T-helper 2 cell treated with Interferon-gamma antibody and Interleukin-4, amounts not matched to agents 5 μg/mL and 100 μg/mL, for 36 hours (primary cell): ENCODE measurements at places on chromosomes 11 and 22.

- H3K36me3 ChIP-seq = no peaks in the 10 kb centered on the region
- H3K4me3 ChIP-seq = no peak overlapping the region
- no peak for DNase-seq
- peaks cover 2% of the 10 kb centered on the region for H3K4me1 ChIP-seq
Observed at GRCh38 chr11:74470526-74470925, 3.2 kb upstream of the KCNE3 start.

DNA sequence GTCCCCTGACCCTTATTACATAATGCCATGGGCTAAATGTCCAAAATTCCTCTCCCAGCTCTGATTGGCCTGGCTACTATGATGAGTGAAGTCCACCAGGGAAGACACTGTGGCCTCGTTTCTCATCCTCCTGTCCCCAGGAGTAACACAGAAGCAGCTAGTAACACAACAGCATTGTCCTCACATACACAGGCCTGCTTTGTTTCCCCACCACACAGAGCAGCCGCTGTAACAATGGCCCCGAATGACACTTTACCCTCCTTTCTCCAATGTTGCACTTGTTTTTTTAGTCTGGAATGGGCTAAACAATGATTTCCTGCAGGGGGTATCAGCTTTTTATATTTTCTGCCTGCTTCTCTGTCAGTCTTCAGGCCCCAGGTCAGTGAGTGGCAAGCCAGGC lies at the start of gene PRR5L:
Gene PRR5L (plus strand): TSS at position 363 of the 400 bp plus-strand sequence. CDS start 104,834 bp downstream, outside the sequence.
- peaks cover 6% of the 10 kb centered on the region for H3K27me3 ChIP-seq
- DNase-seq = no peak
- H3K4me3 ChIP-seq = no peak within 1 kb of the TSS
- H3K27ac ChIP-seq = no peak within 1 kb of the TSS
- H3K4me1 ChIP-seq = no peaks in the 10 kb centered on the region

DNA sequence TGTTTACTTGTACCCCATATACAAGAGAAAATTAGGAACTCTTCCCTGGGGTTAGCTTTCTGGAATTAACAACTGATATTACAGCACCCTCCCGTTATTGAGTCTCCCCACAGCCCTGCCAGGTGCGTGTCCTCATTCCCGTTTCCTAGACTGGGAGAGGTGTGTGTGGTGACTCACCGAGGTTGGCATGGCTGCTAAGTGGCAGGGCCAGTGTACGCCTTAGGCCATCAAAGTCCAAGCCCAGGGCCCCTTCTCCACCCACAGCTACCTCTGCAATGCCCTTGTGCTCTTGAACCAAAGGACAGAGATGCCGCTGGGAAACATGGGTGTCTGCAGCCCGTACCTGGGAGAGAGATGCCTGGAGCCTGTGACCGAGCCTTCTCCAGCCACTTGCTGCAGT lies 12.3 kb downstream of the IFT27 start:
- H3K4me1 ChIP-seq = no peaks in the 10 kb centered on the region
- no peak overlapping the region for H3K27ac ChIP-seq
- no peaks in the 10 kb centered on the region for H3K36me3 ChIP-seq
- no peak for DNase-seq
- H3K27me3 ChIP-seq = no peaks in the 10 kb centered on the region
- no peak overlapping the region for H3K4me3 ChIP-seq

DNA sequence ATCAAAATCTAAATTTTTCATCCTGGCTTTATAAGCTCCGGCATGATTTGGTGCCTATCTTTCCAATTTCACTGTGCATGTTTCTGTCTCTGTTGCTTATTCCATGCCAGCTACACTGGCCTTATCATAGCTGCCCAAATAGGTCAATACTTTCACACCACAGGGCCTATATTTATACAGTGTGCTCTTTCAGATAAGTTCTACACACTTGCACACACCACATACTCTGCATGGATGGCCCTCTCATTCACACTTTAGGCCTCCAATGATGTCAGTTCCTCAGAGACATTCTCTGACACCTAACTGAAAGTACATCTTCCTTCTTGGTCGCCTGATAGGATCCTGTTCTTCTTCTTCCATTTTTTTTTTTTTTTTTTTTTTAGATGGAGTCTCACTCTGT lies 7.0 kb downstream of the ALG8 start:
- no peak overlapping the region for H3K27ac ChIP-seq
- peaks cover 30% of the 10 kb centered on the region for H3K36me3 ChIP-seq
- H3K27me3 ChIP-seq = no peaks in the 10 kb centered on the region
- H3K4me3 ChIP-seq = no peak overlapping the region

DNA sequence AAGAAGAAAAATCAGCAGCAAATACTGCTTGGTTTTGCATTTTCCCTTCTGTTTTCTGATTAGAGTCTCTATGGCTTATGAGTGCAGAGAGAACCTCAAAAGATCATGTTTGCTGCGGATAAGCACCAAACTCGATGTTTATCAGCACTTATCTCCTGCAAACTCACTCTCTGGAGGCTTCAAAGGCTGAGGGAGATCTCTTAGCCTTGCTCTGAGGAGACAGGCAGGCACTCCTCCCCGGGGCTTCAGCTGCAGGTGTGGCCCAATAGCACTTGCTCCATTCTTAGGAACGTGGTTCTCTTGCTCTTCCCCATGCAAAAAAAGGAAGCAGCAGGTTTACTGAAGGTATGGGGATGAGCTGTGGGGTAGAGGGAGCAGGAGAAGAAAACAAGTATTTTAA lies 45.1 kb downstream of the FLI1 start:
- H3K4me3 ChIP-seq = peak overlapping the region; percentile 72
- peak overlapping the region; percentile 80 for H3K27ac ChIP-seq
- H3K27me3 ChIP-seq = no peaks in the 10 kb centered on the region
- peaks cover 44% of the 10 kb centered on the region for H3K36me3 ChIP-seq

GRCh38 chr11:126317756-126318573 lies 14.1 kb downstream of the DCPS start:
- H3K27ac ChIP-seq = peak overlapping the region; percentile 82
- H3K27me3 ChIP-seq = no peaks in the 10 kb centered on the region
- peak; percentile 12 for DNase-seq

GRCh38 chr11:14653090-14653489 lies 9.5 kb downstream of the PDE3B start:
- H3K27ac ChIP-seq = no peak overlapping the region
- H3K36me3 ChIP-seq = peaks cover 86% of the 10 kb centered on the region
- H3K4me3 ChIP-seq = no peak overlapping the region
- no peaks in the 10 kb centered on the region for H3K27me3 ChIP-seq
- H3K4me1 ChIP-seq = peaks cover 54% of the 10 kb centered on the region
- no peak for DNase-seq

- H3K4me3 ChIP-seq = no peak overlapping the region
- no peak for DNase-seq
Observed at GRCh38 chr11:77515483-77515882, 41.6 kb upstream of the PAK1 start.

- H3K4me3 ChIP-seq = no peak overlapping the region
- peaks cover 19% of the 10 kb centered on the region for H3K36me3 ChIP-seq
- no peak overlapping the region for H3K27ac ChIP-seq
- no peaks in the 10 kb centered on the region for H3K4me1 ChIP-seq
- no peaks in the 10 kb centered on the region for H3K27me3 ChIP-seq
Observed at GRCh38 chr11:77851503-77851902, 30.6 kb downstream of the AAMDC start.

DNA sequence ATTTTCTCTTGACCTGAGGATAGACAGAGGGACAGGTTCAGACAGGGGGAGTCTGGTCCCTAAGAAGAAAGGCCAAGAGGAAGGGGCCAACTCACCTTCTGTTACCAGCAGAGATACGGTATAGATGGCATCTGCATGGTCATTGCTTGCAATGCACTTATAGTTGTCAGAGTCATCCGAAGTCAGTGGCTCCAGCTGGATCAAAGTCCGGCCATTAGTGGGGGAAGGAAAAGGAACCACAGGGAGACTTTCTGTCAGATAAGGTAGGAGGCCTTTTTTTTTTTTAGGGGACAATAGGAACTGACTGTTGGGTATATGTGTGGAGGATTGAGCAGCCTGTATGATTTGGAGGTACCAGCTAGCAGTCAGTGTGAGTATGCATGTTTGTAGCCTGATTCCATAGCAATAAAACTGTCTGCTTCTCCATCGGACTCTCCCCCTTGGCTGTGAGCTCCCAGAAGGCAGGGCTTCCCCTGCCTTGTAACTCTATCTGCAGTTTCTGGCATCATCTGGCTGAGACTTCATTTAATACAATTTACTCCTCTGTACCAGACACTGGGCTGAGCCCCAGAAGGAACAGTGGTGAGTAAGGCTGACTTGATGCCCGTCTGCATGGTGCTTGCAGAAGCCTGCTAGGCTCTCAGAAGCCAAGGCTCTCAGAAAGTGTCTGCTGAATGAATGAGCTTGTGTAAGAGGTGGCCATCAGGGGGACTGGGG lies 5.7 kb downstream of the IGSF22 start:
- H3K4me1 ChIP-seq = peaks cover 6% of the 10 kb centered on the region
- H3K4me3 ChIP-seq = peak overlapping the region; percentile 91
- DNase-seq = no peak
- peaks cover 21% of the 10 kb centered on the region for H3K27me3 ChIP-seq
- no peak overlapping the region for H3K27ac ChIP-seq

- no peaks in the 10 kb centered on the region for H3K36me3 ChIP-seq
- H3K4me3 ChIP-seq = peak overlapping the region; percentile 50
- no peak overlapping the region for H3K27ac ChIP-seq
- H3K27me3 ChIP-seq = peaks cover 81% of the 10 kb centered on the region
Observed at GRCh38 chr11:20597154-20597679, 2.2 kb upstream of the SLC6A5 start.

DNA sequence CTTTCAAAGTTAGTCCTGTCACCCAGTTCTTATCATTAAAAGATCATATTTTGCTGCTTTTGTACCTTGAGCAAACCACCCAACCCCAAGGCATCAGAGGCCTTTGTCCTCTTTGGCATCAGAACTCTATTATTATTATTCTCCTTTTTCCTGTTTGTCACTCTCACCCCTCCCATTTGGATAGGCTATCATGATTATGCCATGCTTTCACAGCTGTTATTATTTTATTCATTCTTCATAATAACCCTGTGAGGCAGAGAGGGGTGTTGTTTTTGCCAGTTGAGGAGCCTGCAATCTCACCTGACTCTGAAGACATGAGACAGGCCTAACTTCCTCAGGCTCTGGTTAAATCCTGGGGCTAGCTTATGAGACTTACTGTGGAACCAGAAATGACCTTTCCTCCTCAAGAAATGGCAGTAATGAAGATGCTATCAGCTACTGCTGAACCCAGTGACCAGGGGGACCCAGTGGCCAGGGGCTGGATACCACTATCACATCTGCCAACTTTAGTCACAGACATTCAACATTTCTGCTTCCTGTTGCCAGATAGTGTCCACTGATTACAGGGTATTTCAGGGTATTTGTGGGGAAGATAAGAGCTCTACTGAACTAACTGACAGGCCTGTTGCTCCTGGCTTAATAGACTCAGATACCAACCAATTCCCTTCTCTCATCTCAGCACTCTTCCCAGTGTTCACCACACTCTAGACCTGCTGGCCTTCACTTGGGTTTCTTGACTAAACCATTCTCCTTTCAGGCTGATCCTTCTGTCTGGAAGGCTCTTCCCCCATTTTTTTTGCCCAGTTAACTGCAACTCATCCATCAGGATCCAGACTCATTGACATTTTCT lies 11.8 kb upstream of the SWAP70 start:
- no peak overlapping the region for H3K4me3 ChIP-seq
- H3K27ac ChIP-seq = no peak overlapping the region
- H3K36me3 ChIP-seq = no peaks in the 10 kb centered on the region

GRCh38 chr11:66745356-66746235 lies 16.6 kb upstream of the SPTBN2 start:
- no peaks in the 10 kb centered on the region for H3K36me3 ChIP-seq
- peaks cover 2% of the 10 kb centered on the region for H3K4me1 ChIP-seq
- peak overlapping the region; percentile 92 for H3K4me3 ChIP-seq
- peaks cover 3% of the 10 kb centered on the region for H3K27me3 ChIP-seq
- peak overlapping the region; percentile 7 for H3K27ac ChIP-seq

- no peak overlapping the region for H3K4me3 ChIP-seq
- no peak overlapping the region for H3K27ac ChIP-seq
- peaks cover 10% of the 10 kb centered on the region for H3K27me3 ChIP-seq
- H3K36me3 ChIP-seq = no peaks in the 10 kb centered on the region
Observed at GRCh38 chr11:76729214-76729613, 53.9 kb upstream of the TSKU start.

- no peak for DNase-seq
- no peak overlapping the region for H3K27ac ChIP-seq
- H3K4me1 ChIP-seq = no peaks in the 10 kb centered on the region
- peaks cover 2% of the 10 kb centered on the region for H3K36me3 ChIP-seq
- H3K27me3 ChIP-seq = no peaks in the 10 kb centered on the region
Observed at GRCh38 chr11:66529069-66529468, 16.8 kb downstream of the ZDHHC24 start.

GRCh38 chr11:72750086-72750485 lies 2.1 kb downstream of the ARAP1 start:
- H3K4me3 ChIP-seq = no peak overlapping the region
- no peak overlapping the region for H3K27ac ChIP-seq
- peaks cover 33% of the 10 kb centered on the region for H3K4me1 ChIP-seq
- no peak for DNase-seq
- H3K27me3 ChIP-seq = no peaks in the 10 kb centered on the region

DNA sequence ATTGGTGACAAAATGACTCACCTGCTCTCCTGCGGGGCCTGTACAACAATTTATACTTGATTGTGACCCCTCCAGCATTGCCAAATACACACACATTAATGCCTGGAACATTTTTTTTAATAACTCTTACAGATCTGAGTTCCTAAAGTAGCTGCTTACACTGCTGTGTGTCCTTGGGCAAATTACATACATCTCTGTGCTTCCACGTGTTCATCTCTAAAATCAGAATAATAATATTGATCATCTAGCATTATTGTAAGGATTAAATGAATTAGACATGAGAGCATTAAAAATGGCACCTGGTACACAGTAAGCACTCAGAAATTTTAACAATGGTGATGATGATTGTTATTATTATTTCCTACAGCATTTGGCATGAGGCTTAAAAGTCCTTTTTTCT lies 21.5 kb upstream of the WT1 start:
- no peak for DNase-seq
- no peak overlapping the region for H3K27ac ChIP-seq
- H3K4me1 ChIP-seq = no peaks in the 10 kb centered on the region
- H3K36me3 ChIP-seq = no peaks in the 10 kb centered on the region
- no peak overlapping the region for H3K4me3 ChIP-seq

DNA sequence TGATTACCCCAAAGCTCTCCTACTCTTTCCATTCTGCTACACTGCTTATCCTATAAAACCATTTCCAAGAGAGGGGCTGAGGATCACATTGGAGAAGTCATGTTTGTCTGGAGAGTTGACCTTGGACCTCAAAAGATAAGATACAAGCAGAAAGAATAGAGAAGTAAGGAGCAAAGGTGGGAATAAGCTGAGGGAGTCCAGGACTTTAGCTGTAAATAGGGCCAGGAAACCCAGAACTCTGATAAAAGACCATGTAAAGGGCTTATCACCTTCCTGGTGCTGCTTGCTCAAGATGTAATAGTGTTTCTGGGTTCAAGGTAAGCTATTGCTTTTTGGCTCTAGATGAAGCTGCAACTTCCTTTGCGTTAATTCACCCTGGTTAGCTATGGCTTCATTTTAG lies 32.8 kb upstream of the CCDC90B start:
- no peak overlapping the region for H3K27ac ChIP-seq
- DNase-seq = no peak
- peaks cover 10% of the 10 kb centered on the region for H3K27me3 ChIP-seq
- H3K36me3 ChIP-seq = no peaks in the 10 kb centered on the region
- H3K4me1 ChIP-seq = no peaks in the 10 kb centered on the region

DNA sequence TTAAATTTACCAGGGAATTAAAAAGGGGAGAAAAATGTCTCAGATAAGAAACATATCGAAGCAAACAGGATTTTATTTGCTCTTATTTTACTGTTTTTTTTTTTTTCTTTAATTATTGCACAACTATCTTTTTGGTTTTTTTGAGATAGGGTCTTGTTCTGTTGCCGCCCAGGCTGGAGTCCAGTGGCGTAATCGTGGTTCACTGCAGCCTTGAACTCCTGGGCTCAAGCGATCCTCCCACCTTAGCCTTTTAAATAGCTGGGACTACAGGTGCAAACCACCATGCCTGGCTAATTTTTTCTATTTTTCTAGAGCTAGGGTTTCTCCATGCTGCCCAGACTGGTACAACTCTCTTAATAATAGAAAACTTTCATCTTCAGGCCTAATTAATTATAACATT lies 32.5 kb downstream of the DRG1 start:
- H3K4me3 ChIP-seq = no peak overlapping the region
- peaks cover under 1% of the 10 kb centered on the region for H3K4me1 ChIP-seq
- DNase-seq = no peak
